ENCODE measurements at places on chromosomes 12 and 14. TPM values are rescaled to one million over a fixed set of nuclear protein-coding genes. Genes with fewer than 3 reads are reported as not detected.

DNA sequence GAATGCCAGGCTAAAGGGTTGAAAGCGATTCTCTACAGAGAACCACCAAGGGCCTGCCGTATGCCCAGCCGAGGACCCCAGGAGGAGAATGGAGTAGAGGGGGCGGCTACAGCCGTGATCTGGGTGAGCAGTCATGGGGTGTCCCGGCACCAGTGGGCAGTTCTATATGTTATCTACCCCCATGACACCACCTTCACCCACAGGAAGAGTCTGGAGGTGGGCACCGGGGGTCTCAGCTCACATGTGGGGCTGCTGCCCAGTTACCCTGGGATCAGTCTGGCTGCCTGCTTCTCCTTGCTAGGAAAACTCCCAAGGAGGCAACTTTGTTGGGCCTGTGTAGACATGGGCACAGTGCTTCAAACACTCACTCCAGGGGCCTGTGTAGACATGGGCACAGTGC, 99.4 kb downstream of the LGMN start:
- no peaks in the 10 kb centered on the region for H3K27me3 ChIP-seq
- H3K27ac ChIP-seq: peak overlapping the region; percentile 27
- peaks cover 34% of the 10 kb centered on the region for H3K36me3 ChIP-seq

- peaks cover 27% of the 10 kb centered on the region for H3K4me1 ChIP-seq
- peak overlapping the region; percentile 48 for H3K4me3 ChIP-seq
- peak; percentile 82 for DNase-seq
- H3K36me3 ChIP-seq: peaks cover 8% of the 10 kb centered on the region
Observed at GRCh38 chr14:58239244-58240195, 5.1 kb upstream of the PSMA3 start.

DNA sequence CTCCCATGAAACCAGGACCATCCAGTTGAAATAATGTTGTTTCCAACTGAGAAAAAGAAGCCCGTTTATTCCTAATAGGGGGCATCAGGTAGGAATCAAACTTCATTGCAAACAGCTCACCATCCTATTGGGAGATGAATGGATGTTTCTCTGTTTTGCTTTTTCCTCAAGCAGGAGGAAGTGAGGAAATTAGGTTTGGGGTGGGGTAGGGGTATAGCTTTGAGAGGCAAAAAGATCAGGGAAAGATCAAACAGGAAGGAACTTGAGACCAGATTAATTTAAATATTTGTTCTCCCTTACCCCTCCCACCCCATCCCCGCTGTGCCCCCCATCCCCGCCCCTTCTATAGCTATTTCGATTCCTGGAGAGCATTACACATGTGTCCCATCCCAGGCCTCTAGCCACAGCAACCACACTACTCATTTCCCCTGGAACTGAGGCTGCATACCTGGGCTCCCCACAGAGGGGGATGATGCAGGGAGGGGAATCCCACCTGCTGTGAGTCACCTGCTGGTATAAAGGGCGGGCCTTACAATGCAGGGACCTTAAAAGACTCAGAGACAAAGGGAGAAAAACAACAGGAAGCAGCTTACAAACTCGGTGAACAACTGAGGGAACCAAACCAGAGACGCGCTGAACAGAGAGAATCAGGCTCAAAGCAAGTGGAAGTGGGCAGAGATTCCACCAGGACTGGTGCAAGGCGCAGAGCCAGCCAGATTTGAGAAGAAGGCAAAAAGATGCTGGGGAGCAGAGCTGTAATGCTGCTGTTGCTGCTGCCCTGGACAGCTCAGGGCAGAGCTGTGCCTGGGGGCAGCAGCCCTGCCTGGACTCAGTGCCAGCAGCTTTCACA, at the start of gene IL23A:
IL23A (plus strand) TSS at position 577 of the 850 bp plus-strand sequence; CDS start at position 738, 161 bp downstream.
- H3K4me3 ChIP-seq: no peak within 1 kb of the TSS
- H3K27me3 ChIP-seq: no peaks in the 10 kb centered on the region
- H3K4me1 ChIP-seq: peaks cover 7% of the 10 kb centered on the region
- H3K36me3 ChIP-seq: peaks cover 24% of the 10 kb centered on the region
- DNase-seq: no peak

Gene GPR84
- 1.4 TPM for polyA plus RNA-seq

Data from stomach (tissue), 19 donors.